ENCODE measurements at places on chromosomes 16 and 17.

DNA sequence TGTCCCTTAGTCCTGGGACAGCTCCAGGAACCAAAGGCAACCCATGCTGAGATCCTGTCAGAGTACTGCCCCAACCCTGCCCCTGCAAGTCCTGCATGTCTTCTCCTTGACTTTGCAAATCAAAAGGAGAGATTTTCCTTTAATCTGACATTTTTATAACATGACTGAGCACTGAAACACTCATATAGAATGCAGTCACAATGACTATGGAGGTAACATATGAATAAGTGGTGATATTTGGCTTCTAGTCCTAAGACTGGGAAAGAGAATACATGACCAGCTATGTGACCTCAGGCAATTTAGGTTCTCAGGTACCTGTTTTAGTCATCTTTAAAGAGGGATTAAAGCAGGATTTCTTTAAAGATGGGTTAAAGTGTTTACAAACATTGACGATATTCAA is 941.6 kb upstream of the CDH8 start:
- no peak for DNase-seq

DNA sequence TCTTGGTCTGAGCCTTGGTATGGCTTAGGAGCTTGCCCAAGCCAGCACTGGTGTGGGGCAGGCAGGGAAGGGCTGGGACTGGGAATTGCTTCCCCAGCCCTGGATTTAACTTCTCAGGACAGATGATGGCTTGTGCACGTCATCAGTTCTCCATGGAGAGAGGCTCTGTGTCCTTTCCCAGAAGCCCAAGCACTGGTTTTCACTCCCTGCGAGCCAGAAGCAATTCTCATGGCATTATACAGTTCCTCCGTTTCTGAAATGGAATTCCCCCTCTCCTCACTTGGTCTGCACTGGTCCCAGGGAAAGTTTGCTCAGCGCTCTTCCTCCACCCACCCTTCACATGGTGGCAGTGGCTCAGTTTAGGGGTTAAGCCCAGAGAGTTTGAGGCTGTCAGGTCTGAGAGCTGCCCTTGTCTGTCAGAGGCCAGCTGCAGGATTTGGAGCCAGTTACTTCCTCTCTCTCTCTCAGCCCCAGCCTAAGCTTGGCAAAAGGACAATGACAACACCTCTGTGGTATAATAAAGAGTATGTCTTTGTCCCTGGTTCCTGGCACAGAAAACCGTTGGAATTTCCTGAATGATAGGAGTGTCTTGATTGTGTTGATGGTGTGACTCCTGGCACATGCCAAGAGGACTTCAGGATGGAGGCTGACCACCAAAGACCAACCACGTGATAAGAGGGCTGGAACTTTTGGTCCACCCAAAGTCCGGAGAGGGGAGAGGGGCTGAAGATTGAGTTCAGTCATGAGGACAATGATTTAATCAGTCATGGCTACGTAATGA is 219.6 kb upstream of the TNRC6C start:
- no peak for DNase-seq

DNA sequence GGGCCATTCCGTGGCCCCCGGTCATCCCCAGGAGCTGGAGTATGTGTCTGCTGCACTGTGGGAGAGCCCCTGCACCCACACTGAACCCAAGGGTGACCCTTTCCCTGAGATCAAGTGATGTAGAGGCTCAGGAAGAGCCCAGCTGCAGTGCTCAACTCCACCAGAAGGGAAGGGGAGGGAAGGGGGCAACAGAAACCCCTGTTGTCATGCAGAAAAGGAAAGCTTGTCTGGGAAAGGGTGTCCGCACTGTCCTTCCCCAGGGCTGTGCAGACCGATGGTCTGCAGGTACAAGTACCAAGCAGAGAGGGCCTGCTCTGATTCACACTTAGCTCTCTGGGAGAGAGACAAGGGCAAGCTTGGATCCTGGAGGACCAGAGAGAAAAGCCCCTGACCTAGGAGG is 45.7 kb upstream of the TOB1 start:
- no peak for DNase-seq

- DNase-seq, result no peak
These were observed 148.3 kb downstream of the KATNIP start for GRCh38 chr16:27698266-27698665.

GRCh38 chr16:30418350-30419181 is 11.2 kb downstream of the ZNF771 start:
- no peak for DNase-seq

DNA sequence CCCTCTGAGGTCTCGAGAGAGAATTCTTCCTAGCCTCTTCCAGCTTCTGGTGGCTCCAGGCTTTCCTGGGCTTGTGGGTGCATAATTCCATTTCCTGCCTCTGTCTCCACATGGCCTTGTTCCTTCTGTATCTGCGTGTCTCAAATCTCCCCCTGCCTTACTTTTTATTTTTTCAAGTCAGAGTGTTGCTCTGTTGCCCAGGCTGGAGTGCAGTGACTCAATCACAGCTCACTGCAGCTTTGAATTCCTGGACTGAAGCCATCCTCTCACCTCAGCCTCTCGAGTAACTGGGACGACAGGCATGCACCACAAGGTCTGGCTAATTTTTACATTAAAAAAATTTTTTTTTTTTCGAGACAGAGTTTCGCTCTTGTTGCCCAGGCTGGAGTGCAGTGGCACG is 120.6 kb downstream of the SHISA9 start:
- no peak for DNase-seq

- no peak for DNase-seq
These were observed 229.2 kb downstream of the STX8 start for GRCh38 chr17:9346296-9346926.

Measured in activated naive CD4-positive, alpha-beta T cell treated with Interleukin-2 at 50 U/mL for 16 hours (primary cell).